ENCODE measurements at places on chromosomes 4 and X.

- DNase-seq: peak; percentile 60
Measured at GRCh38 chrX:1537031-1537715, at the start of gene P2RY8. Gene P2RY8 (minus strand): TSS chrX:1537185. CDS start chrX:1466558, 70,627 bp downstream.

GRCh38 chrX:9784332-9784731, 1.9 kb upstream of the SHROOM2 start:
- no peak for DNase-seq

GRCh38 chr4:148515248-148515647, 73.0 kb upstream of the NR3C2 start:
- DNase-seq: no peak

- DNase-seq: no peak
Measured at GRCh38 chrX:121598356-121598755, 550.9 kb downstream of the GLUD2 start.

DNA sequence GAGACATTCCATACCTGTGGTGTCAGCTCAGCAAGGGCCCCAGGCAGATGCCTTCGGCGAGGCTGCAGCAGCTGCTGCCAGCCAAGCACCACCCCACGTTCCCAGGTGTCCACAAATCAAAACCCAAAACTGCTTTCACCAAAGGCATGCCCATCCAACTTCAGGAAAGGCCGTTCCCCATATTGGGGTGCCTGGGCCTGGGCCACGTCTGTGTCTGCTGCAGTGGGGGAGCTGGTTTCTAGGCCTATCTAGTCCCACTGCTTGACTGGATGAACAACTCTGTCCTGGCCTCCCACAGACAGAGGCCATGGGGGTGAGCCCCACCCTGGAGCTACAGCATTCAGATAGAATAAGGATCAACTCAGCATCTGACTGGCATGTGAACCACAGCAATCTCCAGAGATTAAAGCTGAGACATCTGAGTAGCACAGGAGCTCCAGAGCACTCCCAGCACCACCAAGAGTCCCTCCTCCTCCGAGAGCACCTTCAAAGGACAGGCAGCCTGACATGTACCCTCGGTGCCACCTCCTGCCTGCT, 37.0 kb downstream of the NAT8L start:
- DNase-seq: no peak

DNA sequence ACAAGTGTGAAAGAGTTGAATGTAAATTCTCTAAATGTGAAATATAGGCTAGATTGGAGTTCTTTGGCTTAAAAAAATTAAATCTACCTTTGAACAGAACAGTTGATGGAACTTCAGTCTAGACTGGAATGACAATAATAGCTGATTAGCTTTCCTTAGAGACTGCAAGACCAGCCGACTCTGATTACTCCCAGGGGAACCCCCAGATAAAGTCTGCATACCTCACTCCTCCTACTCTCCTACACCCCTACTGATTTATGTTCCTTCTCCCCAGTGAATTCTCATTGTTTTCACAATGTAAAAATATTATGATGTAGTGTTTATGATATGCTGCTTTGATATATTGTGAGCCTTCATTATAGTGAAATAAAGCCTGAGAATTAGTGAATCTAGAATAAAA, 241.3 kb downstream of the CFAP299 start:
- no peak for DNase-seq

GRCh38 chr4:59956366-59956765, 1243.8 kb upstream of the ADGRL3 start:
- no peak for DNase-seq

DNA sequence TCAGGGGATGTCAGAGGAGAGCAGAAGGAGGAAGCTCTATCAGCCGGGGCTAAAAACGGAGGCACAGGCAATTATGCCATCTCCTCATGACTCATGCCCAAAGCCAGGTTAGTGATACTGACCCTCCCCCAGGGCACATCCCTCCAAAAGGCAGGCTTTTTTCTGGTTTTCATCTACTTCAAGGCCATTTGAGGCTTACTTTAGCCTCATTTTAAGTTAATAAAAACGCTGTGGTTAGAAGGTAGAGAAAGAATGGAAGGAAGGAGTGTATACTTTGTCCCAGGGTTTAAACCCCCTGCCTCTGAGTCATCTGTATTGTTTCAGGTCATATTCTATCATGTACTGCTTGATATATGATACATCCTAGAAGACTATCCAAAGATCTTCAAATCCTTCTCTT, 89.7 kb upstream of the NDP start:
- DNase-seq: no peak

- no peak for DNase-seq
Measured at GRCh38 chr4:16516796-16517439, 290.6 kb upstream of the TAPT1 start.

GRCh38 chr4:41178372-41179370, 35.7 kb downstream of the APBB2 start:
- no peak for DNase-seq

DNA sequence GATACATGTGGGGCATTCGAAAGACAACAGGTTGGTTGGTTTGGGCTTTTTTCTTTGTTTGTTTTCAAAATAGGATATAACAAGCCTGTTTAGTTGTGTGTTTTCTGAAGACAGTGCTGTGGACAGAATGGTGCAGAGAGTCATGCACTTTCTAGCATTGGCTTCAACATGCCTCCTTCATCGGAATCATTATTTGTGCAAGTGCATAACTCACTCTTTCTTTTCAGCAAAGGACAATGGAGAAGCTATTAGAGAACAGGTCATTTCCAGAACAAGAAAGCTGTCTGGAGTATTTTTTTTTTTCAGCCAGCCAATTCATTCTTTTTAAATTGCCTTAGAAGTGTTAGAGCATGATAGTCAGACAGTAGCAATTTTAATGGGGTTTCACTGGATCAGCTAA, 225.8 kb downstream of the STK32B start:
- no peak for DNase-seq

DNA sequence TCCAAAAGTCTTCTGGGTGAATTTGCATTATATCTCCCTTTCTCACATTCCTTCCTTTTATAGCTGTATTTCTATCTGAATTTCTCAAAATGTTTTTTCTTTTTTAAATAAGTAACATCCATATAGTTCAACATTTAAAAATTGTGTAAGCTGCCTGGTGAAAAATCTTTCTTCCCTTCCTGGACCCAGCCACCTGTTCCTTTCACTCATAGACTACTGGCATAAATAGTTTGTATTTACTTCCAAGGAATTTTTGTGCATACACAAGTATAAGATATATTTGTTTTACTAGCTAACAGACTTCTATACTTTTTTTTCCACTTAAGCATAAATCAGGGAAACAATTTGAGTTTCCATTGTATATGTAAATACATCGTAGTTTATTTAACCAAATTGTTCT, 35.7 kb downstream of the PACRGL start:
- no peak for DNase-seq

- DNase-seq: no peak
Measured at GRCh38 chrX:148755111-148755510, 254.7 kb downstream of the AFF2 start.

DNA sequence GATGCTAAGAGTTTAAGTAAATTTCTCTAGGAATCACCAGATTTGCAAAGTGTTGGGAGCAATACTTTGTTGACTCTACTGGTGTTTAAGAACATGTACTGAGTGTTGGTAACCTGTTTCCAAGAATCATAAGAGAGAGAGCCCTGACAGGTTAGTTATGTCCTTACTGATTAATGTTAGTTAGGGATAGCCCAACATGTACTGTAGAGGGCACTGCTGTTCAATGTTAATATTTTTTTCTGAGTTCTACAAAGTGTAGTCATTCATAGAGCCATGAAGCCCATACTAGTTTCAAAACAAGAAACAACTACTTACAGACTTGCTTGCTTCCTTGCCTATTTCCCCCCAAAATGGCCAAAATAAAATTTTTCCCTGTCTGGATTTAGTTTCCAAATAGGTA, 11.9 kb downstream of the TMPRSS11D start:
- no peak for DNase-seq

DNA sequence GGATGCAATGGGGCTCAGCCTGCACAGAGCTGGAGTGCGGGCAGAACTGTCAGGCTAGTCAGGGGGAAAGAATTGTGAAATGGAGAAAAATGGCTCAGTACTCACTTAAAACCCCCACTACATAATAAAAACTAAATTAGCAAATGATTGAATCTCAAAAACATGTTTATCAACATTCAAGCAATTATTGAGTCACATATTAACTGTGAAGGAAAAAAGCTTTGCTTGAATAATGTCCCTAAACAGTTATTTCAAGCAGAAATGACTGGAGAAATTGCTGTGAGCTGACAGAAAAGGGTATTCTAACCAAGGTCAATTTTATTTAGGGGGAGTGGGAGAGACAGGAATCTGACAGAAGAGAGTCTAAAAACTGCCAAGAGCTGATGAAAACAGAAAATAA, 37.4 kb downstream of the GPC3 start:
- DNase-seq: no peak

GRCh38 chr4:54941994-54942552, 183.3 kb downstream of the KDR start:
- DNase-seq: no peak

DNA sequence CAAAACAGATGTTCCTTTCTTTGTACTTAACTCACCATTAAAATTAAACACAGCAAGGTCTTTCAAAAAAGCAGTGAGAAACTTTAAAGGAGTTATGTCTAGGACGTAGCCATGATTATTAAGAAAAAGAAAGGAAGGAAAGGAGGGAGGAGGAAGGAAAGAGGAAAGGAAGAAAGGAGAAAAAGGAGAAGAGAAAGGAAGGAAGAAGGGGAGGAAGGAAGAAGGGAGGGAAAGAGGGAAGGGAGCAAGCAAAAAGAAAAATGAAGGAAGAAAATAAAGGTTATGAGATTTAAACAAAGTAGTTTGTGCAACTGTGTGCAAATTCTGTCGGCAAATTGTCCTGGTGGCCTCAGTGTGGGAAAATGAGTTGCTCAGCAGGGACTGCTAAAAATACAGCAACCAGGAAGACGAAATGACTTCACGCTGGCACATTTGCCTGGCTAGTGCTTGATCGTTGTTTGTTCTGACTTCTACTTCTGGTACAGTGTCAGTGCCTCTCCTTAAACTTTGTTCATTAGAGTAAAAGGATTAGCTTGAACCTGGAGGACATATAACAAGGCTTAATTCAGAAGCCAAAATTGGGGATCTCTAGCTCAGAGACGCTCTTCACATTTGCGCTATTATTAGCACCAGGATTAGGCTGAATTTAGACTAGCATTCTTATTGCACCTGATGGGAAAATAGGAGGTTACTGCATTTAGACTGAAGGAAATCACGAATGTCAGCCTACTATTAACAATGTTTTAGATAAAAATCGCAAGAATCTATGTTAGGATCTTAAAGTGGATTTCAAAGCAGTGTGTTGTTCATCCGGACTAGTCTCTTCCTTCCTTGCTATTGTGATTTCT, 81.2 kb downstream of the DCK start:
- no peak for DNase-seq

- no peak for DNase-seq
Measured at GRCh38 chr4:147581606-147582350, 35.4 kb upstream of the TMEM184C start.

DNA sequence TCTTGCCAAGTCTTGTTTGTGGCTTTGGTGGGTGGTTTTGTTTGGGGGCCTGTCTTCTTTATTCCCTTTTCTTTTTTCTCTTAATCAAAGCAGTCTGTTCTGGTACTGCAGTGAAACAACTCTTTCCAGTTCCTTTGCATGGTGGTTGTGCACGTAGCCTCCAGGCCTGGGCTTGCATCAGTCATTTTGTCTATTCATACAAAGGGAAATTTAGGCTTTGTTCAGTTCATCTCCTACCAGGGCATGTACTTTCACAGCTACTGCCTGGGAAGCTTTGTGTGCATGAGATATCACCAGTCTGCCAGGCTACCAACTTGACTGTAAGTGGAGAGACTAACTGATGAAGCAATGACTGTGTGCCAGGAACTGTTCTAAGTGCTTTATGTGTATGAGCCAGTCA, 8.5 kb downstream of the TRIM2 start:
- no peak for DNase-seq

DNA sequence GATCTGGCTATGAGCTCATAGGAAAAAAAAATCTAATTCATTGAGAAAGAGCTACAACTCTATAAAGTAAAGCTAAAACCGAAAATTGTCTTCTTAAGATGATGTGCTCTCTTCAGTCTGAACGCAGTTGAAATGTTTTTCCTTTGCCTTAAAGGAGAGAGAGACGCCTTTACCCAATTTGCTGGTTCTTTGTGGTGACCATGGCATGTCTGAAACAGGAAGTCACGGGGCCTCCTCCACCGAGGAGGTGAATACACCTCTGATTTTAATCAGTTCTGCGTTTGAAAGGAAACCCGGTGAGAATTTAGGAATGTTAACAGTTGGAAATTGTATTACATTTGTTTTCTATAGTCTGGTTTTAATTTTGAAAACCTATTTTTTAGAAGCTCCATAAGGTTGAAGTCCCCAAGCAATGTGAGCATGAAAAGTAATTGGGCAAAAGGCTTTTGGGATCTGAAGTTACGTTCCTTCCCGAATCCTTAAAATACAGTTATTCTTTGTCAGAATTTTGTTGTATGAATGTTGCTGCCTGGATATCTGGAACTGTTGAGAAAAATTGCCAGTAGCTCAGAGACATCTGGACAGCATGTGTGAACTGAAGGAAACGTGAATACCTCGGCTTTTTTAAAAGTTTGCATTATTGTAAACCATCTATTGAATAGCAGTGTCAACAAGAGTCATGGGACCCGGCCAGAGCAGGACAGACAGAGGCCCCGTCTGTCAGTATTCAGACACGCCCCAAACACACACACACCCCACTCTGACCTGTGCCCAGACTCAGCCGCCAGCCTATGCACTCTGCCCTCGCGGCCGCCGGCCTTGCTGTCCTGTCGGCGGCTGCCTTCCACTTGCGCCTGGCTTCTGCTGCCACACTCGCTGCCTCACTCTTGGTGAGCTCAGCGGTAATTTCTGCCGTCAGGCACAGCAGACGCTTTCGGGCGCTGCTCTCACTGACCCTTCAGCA, 9.9 kb downstream of the PIGG start:
- DNase-seq: no peak

DNA sequence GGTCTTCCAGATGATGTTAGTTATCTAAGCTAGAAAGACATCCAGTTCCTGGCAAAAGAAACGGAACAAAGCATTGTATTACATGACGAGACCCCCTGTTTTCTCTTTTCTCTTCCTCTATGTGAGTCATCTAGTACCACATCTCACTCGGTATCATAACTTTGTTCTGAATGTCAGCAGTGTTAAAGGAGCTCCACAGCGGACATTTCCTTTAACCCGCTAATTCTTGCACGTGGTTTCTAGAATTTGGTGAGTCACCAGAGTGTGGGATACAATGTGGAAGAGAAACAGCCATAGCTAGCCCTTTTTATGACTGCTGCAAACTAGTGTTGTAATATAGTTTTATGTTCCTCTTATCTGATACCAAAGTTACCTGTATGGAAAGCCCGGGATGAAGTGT, 243.7 kb downstream of the TENM3 start:
- no peak for DNase-seq

Measured in activated CD4-positive, alpha-beta T cell treated with anti-CD3 and anti-CD28 coated beads for 1 hour (primary cell).